ENCODE measurements at places on chromosomes 1 and 21.

DNA sequence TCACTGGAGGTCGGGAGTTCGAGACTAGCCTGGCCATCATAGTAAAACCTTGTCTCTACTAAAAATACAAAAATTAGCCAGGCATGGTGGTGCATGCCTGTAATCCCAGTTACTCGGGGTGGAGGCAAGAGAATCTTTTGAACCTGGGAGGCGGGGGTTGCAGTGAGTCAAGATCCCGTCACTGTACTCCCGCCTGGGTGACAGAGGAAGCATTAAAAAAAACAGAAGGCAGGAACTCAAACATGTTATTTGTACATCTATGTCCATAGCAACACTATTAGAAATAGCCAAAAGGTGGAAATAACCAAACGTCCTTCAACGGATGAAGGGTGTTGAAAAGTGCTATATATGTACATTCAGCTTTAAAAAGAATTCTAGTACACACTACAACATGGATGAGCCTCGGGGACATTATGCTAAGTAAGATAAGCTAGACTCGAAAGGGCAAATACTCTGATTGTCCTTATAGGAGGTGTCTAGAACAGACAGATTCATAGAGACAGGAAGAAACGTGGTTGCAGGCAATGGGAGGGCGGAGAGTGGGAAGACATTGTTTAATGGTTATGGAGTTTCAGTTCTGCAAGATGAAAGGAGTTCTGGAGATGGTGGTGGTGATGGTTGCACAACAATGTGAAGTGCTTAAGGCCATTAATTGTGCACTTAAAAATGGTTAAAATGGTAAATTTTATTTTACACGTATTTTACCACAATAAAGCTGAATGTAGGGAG lies 19.2 kb downstream of the NLRP3 start:
- DNase-seq: no peak
- peaks cover 2% of the 10 kb centered on the region for H3K4me1 ChIP-seq
- no peaks in the 10 kb centered on the region for H3K27me3 ChIP-seq
- no peak overlapping the region for H3K4me3 ChIP-seq
- peaks cover 8% of the 10 kb centered on the region for H3K36me3 ChIP-seq
- no peak overlapping the region for H3K27ac ChIP-seq

- peaks cover 49% of the 10 kb centered on the region for H3K4me1 ChIP-seq
- peak overlapping the region; percentile 97 for H3K27ac ChIP-seq
- no peaks in the 10 kb centered on the region for H3K27me3 ChIP-seq
- peak overlapping the region; percentile 91 for H3K4me3 ChIP-seq
- no peak for DNase-seq
Measured at GRCh38 chr1:225923381-225923691, 714 bp downstream of the PYCR2 start.

DNA sequence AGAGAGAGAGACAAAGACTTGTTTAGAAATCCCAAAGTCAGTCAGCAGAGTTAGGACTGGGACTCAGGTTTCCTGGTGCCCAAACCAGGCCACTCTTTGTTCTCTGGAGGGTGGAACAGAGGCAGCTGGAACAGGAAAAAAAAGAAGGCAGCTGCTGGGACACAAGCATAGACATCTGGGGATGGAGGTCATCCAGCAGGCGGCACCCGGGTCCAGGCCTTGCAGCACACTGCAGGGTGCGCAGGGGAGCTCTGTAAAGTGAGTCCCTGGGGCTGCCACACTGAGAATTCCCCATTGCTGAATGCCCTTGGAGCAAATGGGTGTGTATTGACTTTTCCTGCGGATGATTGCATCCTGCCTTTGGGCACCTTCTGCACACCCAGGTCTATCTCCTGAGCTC lies 222.9 kb upstream of the CSF3R start:
- H3K36me3 ChIP-seq: no peaks in the 10 kb centered on the region
- H3K27me3 ChIP-seq: peaks cover 14% of the 10 kb centered on the region
- H3K27ac ChIP-seq: no peak overlapping the region
- H3K4me3 ChIP-seq: no peak overlapping the region
- no peak for DNase-seq

GRCh38 chr1:234997896-234998741 lies 130.5 kb downstream of the TOMM20 start:
- DNase-seq: no peak
- peaks cover 16% of the 10 kb centered on the region for H3K4me1 ChIP-seq
- no peak overlapping the region for H3K4me3 ChIP-seq
- no peaks in the 10 kb centered on the region for H3K36me3 ChIP-seq
- H3K27me3 ChIP-seq: no peaks in the 10 kb centered on the region

DNA sequence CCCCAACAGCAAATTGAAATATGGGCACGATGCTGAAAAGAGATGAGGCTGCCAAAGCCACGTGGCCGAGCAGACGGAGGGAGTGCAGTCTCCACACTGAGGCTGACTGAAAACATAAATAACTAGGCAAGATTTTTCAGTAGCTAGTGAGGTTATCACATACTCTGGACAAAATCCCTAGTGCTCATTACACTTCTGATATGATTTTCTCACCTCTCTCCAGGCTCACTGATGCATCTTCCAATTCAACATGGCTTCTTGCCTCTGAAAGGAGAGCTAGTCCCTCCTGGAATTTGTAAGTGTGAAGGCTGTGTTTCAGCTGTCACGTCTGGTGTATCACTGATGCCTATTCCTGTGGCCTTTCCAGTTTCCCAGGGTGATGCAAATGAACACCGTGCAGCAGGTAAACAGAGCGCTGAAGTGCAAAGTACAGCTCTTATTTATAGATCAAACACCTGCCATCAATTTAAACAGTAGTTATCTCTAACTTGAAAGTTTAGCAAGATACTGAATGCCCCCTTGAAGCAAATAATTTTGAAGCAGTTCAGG lies 656.1 kb downstream of the KIF26B start:
- no peak overlapping the region for H3K4me3 ChIP-seq
- DNase-seq: no peak
- H3K27me3 ChIP-seq: no peaks in the 10 kb centered on the region
- no peak overlapping the region for H3K27ac ChIP-seq

DNA sequence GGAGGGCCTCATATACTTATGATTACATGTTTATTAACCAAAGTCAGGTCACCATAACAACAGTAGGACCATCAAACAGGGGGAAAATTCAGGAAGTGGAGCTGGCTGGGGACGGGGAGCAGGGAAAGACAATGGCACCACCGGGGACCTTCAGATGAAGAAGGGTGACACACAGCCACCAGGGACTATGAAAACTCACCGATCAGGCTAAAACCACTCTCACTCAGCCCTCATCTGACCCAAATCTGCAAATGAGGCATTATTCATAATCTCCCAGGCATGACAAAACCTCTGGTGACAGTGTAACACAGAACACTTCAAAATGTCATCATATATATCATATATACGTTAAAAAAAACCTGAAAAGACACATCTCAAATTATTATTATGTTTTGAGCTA lies 11.2 kb downstream of the MKNK1 start:
- no peak for DNase-seq
- no peak overlapping the region for H3K27ac ChIP-seq
- H3K27me3 ChIP-seq: no peaks in the 10 kb centered on the region
